ENCODE measurements at places on chromosomes 5 and 9.

GRCh38 chr5:88702332-88702731, 180.7 kb downstream of the MEF2C start:
- no peak overlapping the region for H3K4me3 ChIP-seq
- H3K27ac ChIP-seq = no peak overlapping the region
- peaks cover 39% of the 10 kb centered on the region for H3K27me3 ChIP-seq
- no peaks in the 10 kb centered on the region for H3K4me1 ChIP-seq
- no peak for DNase-seq

DNA sequence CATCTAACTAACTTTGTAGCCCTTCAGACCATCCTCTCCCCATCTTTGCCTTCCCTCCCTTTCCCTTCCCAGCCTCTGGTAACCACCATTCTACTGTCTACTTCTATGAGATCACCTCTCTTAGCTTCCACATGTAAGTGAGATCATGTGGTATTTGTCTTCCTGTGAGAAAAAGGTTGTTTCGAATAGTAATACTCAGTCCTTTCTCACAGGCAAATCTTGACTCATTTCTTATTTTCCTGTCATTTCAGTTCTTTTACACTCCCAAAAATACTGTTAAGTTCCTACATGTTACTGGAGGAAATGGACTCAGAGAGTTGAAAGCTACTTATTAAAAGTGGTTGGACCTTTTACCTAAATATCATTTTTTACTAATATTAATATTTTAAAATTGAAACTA, 82.1 kb downstream of the SLF1 start:
- H3K27me3 ChIP-seq = no peaks in the 10 kb centered on the region
- H3K36me3 ChIP-seq = peaks cover 11% of the 10 kb centered on the region
- H3K4me3 ChIP-seq = no peak overlapping the region

DNA sequence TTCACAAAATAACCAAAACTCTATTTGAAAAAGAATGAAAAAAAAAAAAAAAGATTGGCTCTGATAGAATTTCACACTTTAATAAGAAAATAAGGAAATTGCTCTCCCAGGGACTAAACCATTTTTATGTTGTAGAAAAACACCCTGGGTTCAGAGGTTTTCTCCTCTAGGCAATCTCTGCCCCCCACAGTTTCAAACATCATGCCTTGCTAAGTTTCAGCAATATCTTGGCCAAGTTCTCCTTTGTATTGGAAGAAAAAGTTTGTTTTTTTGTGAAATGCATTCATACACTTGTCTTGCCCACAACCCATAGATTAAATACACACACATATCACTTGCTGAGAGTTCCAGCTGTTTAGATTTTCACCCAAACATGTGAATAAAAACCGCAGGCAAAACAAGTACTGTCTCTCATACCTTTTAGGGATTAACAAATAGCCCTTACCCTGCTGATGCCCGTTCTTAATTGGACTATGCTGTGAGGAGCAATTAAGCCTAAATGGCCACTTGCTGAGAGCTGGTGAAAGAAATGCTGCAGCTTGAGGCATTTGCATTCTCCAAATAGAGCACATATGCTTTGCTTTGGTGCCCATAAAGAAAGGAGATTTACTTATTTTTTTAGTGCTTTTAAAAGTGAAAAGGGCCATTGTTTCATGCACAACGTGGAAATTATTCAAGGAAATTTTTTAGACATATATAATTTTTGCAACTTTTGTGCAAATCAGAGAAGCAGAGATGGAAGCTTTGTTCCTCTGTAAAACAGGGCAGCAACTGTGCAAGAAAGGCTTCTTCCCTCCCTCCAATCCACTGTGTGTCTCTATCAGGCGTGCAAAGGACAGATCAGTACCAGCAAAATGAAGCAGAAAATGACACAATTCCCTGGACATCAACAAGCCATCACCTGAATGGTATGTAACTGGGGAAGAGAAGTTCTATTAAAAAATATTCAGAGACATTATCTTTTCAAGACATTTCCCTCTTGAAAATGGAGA, 262.4 kb upstream of the KIF2A start:
- H3K4me3 ChIP-seq = no peak overlapping the region
- no peak overlapping the region for H3K27ac ChIP-seq
- DNase-seq = no peak
- no peaks in the 10 kb centered on the region for H3K36me3 ChIP-seq
- no peaks in the 10 kb centered on the region for H3K4me1 ChIP-seq
- no peaks in the 10 kb centered on the region for H3K27me3 ChIP-seq

DNA sequence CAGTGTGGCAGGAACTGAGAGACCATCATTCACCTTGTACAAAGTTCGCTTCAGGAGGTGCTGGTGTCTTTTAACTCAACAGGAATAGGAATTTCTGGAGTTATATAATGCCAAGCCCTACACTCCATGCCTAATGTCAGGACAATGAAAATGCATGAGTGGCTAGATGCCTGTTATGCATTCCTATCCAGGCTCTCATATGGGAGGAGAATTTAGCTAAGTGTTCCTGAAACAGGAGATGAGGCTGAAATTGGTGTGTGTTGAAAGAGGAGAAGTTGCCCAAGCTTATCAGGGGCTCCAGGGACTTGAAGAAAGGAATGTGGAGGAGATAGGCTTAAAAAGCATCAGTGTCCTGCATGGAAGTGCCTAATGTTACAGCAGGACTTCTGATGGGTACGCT, 26.8 kb upstream of the PRUNE2 start:
- H3K27ac ChIP-seq = no peak overlapping the region
- no peaks in the 10 kb centered on the region for H3K4me1 ChIP-seq
- H3K27me3 ChIP-seq = peaks cover 2% of the 10 kb centered on the region
- H3K4me3 ChIP-seq = no peak overlapping the region

DNA sequence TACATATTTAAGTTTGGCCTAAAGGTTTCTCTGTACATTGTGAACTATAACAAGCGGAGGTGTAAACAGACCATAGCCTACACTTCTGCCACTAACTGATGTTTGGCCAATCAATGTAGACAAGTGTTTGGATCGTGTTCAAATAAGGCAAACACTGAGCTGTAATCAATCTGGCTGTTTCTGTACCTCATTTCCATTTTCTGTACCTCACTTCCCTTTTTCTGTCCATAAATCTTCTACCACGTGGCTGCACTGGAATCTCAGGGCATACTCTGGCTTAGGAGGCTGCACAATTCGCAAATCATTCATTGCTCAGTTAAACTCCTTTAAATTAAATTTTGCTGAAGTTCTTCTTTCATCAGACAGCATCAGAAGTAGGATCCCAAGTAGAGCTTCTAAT, 140.9 kb downstream of the SLC25A46 start:
- H3K4me3 ChIP-seq = no peak overlapping the region
- H3K27me3 ChIP-seq = no peaks in the 10 kb centered on the region
- no peak overlapping the region for H3K27ac ChIP-seq
- H3K36me3 ChIP-seq = no peaks in the 10 kb centered on the region

DNA sequence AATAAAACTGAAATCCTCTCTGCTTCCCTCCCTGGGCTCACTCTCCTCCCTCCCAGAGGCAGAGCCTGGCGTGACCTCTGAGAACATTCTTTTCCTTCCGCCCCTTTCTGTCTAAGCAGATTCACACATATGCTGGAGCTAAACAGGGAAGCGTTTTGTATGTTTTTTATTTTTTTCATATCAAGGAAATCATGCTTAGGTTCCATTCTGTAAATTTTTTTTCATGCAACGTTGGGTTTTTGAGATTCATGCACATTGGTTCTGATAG, 20.2 kb upstream of the BARHL1 start:
- no peaks in the 10 kb centered on the region for H3K36me3 ChIP-seq
- no peak overlapping the region for H3K27ac ChIP-seq
- no peak overlapping the region for H3K4me3 ChIP-seq
- no peaks in the 10 kb centered on the region for H3K4me1 ChIP-seq
- DNase-seq = no peak

Measured in activated CD4-positive, alpha-beta memory T cell treated with anti-CD3 and anti-CD28 coated beads for 36 hours (primary cell).